ENCODE measurements at places on chromosomes 6 and 20.

DNA sequence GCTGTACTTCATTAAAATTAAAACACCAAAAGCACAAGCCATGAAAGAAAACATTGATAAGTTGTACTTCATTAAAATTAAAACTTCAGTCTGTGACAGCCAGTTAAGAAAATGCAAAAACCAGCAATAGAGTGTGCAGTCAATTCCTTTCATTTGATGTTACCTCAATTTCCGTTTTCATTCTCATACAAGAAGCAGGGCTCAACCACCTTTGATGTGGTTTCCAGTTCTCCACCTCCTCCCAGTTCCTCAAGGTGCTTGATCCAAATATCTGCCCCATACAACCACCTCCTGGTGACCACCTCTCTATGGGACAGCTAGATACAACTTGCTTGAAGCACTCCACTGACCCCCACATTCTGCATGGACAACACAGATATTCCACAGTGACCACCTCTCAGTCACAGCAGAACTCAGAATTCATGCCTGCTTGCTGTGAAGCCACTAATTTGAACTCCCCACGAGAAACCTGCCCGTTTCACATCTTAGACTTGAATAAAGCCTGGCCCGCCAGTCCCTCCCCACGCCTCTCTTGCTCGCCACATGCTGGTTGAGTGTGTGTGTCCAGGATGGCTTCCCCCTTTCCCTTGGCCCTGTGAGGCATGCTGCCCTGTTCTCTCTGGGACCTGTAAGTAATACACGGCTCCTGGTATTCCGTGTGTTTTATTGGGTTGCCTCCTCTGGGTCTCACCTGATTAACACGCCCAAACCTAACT is 66.1 kb downstream of the FAM50B start:
- DNase-seq = no peak

DNA sequence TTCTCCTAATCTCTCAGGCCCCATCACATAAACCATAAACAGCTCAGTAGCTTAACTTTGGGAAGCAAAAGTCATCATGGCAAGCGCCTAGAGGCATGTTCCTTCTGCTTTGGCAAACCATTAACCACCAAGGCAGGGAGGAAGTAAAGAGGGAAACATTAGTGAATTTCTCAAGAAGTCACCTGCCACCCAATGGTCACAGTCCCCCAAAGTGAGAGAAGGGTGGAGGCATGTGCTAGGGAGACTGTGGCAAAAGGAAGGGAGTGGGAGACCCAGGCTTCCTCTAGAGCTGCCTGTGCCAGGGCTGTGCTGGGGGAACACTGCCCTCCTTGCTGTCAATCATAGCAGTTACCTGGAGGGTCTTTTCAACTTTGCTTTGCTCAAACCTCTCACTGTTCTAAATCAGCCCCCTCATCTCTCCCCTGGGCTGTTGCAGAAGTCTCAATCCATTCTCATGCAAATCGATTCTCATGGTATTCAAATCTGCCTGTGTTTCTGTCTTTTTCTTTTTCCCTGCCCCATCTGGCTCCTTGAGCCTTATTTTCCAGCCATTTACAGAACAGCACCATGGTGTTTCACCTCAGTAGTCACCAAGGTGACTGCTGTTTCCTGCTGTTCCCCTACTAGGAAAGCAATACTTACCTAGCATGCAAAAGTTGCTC is 1.8 kb upstream of the RNF24 start:
- DNase-seq = no peak

GRCh38 chr6:56761651-56762050 is 119.0 kb upstream of the DST start:
- no peak for DNase-seq

GRCh38 chr6:152323376-152323775 is 313.8 kb downstream of the SYNE1 start:
- no peak for DNase-seq

GRCh38 chr20:17833036-17833674 is 133.4 kb downstream of the BANF2 start:
- no peak for DNase-seq

DNA sequence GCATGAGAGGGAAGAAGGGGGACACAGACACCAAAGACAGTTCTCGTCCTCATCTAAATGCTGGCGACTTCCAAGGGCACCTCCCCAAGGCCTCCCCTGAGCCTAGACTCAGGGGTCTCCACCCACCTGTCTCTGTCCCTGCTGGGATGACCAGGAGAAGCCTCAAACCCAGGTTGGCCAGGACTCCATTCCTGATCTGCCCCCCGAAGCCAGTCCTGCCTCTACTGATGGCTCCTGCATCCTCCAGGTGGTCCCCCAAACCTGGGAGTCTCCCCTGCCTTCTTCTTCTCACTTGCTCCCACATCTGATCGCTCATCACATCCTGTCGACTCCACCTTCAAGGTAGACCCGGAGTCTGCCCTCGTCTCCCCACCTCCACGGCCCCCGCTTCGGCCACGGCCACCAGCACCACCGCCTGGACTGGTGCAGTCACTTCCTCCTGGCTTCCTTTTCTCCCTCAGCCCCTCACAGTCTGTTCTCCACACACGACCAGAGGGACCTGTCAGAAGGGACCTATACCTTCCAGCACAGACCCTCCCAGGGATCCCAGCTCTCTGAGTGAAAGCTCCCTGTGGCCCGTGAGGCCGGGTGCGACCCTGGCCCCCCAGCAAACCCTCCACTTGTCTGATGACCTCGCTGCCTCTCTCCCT is 92.1 kb downstream of the CEBPB start:
- DNase-seq = no peak

DNA sequence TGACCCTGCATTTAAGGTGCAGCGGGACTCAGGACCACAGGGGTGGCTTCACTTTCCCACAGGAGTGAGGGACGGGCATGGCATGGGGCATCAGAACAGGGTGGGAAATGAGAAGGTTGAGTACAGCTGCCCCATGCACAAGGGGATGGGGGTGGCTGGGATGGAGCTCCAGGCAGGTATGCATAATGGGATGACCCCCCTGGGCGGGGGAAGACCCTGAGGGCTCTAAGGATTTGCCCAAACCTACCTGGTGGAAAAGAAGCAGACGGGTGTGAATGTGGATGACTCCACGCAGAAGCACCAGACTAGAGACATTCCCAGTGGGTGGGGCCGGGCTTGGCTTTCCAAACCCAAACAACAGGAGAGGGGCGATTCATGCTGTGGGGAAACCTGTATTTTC is 200.3 kb downstream of the SYNDIG1 start:
- DNase-seq = no peak

GRCh38 chr6:134249239-134249758 is 68.6 kb downstream of the SGK1 start:
- DNase-seq = no peak

DNA sequence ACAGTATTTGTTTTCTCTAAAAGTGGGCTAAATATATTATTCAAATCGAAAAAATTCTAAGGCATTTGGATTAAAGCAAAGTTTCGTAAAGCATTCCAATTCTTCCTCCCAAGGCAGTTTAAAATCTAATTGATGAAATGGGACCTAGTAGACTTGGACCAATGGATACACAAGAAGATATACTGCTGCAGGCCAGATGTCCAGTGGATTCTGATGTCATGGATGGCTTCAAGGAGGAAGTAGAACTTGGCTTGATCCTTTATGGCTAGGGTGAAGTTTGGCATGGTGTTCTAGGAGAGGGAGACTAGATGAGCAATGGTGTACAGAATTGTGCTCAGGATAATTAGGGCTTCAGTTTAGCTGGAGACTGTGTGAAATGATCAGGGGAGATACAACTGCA is 559.5 kb upstream of the MMS22L start:
- DNase-seq = no peak

DNA sequence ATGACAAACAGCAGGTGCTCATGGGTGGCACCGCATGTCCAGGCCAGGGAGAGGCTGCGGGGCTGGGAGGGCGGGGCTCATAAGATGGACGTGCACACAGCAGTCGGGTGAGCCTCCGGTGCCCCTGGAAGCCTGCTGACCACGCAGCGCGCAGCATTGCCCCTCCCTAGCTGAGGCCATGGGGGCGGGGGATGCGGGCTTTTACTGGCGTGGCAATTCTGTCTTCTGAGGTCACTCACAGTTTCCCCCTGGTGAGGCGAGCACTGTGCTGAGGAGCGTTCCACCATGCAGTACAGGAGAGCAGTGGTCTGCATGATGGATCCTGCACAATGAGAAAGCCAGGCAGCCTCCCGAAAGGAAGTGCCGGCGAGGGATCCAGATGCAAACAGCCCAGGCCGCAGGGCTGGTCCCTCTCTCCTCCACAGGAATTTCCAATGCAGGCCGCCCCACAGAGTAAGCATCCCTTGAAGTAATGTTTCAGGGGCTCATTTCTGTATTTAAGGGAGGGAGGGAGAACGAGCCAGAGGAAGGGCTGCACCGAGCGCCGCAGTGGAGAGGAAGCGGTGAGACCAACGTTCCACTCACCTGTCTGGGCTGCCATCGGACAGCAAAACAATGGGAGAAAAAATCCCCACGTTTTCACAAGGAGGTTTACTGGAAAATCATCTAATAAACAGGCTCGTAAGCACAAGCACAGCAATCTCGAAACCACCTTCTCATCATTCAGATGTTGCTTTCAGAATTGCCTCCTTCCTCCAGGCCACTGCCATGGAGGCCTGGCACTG is 56.0 kb downstream of the IRF4 start:
- DNase-seq = peak; percentile 27

GRCh38 chr20:62151225-62151624 is 7.7 kb downstream of the SS18L1 start:
- DNase-seq = no peak

GRCh38 chr20:51341581-51341980 is 200.9 kb downstream of the NFATC2 start:
- no peak for DNase-seq

All from activated T-cell treated with anti-CD3 and anti-CD28 coated beads for 4 hours (primary cell).